Activated CD4-positive, alpha-beta T cell treated with anti-CD3 and anti-CD28 coated beads, Interleukin-2, amount 50 U/mL, for 24 hours (primary cell): ENCODE measurements at places on chromosomes 5 and 9.
A peak's percentile ranks its signal among the peaks of the same experiment; 100 is the strongest.

- no peak for DNase-seq
Measured at GRCh38 chr5:102624405-102624804, 125.6 kb upstream of the SLCO6A1 start.

DNA sequence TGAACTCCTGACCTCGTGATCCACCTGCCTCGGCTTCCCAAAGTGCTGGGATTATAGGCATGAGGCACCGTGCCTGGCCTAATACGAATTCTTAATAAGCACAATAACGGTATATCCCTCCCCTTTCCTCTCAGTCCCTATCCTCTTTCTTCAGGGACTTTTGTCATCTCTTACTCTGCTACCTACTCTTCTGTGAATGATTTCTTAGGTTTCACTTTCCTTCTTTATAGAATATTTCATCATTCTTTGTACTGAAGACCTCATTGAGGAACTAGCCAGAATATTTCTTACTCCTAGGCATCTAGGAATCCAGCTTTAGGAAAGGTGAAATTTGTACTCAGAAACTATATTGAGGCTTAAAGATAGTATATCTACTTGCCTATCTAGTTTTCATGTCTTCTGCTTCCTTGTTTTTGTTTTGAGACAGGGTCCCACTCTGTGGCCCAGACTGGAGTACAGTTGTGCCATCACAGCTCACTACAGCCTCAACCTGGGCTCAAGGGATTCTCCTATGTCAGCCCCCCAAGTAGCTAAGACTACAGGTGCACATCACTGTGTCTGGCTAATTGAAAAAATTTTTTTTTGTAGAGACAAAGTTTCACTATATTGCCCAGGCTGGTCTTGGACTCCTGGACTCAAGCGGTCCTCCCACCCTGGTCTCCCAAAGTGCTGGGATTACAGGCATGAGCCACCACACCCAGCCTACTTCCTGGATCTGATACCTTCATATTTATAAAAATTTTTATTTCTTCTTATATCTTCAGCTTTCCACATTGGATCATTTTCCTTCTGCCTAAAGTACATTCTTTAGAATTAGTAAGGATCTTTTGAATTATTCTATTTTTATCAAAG is 69.7 kb downstream of the GPBP1 start:
- DNase-seq: no peak

DNA sequence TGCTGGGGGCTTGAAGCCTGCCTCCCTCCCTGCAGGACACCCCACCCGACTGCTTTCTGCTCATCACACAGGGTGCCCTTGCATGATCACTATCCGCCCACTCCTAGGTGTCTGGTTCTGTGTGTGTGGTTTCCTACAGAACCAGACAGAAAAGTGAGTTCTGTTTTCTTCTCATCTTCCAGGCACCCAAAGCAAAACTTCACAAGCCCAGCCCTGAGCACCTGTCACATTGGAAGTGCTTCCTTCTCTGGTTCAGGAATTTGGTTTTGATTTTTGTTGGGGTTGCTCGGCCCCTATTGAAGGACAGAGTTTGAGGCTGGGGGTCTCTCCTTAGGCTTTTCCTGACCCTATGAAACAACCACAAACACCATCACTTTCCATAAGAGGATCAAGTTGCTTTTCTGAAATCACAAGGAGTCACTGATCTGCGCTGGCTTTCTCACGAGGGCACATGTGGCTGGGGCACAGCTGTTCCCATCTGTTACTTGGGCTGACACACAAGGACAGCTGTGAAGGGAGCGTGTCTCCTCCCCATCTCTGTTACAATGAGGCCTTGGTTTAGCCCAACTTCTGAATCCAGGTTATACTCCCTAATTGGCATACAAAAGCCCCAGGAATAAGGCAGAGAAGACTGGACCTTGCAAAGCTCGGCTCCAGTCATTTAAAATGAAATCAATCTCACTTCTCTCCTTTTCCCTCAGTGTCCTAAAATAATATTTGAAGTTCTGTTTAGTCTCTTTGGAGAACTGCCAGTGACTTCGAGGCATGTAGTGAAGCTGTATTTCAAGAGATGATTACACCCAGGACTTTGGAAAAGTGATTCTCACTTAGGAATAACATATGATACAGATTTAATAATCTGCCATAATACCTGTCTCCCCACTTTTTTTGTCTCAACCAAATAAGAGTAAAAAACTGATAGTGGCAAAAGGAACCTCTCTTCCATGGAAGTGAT is 213.1 kb upstream of the GAS1 start:
- no peak for DNase-seq

GRCh38 chr5:32450952-32451351 is 6.4 kb upstream of the ZFR start:
- DNase-seq: no peak

- DNase-seq: no peak
Measured at GRCh38 chr5:118980438-118980837, 7.9 kb downstream of the DTWD2 start.

GRCh38 chr5:33792559-33792958 is 99.2 kb downstream of the ADAMTS12 start:
- no peak for DNase-seq

DNA sequence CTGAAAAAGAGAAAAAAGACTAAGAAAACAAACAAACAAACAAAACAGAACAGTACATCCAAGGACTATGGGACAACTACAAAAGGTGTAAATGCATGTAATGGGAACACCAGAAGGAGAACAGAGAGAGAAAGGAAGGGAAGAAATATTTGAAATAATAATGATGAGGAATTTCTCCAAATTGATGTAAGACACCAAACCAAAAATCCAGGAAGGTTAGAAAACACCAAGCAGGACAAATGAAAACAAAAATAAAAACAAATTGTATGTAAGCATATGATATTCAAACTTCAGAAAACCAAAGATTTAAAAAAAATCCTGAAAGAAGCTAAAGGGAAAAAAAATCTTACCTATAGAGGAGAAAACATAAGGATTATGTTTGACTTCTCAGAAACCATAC is 125.9 kb upstream of the ACTBL2 start:
- no peak for DNase-seq

- no peak for DNase-seq
Measured at GRCh38 chr5:172849606-172850453, 15.8 kb downstream of the ERGIC1 start.

GRCh38 chr9:129886226-129887174 is 51.2 kb downstream of the USP20 start:
- peak; percentile 24 for DNase-seq

DNA sequence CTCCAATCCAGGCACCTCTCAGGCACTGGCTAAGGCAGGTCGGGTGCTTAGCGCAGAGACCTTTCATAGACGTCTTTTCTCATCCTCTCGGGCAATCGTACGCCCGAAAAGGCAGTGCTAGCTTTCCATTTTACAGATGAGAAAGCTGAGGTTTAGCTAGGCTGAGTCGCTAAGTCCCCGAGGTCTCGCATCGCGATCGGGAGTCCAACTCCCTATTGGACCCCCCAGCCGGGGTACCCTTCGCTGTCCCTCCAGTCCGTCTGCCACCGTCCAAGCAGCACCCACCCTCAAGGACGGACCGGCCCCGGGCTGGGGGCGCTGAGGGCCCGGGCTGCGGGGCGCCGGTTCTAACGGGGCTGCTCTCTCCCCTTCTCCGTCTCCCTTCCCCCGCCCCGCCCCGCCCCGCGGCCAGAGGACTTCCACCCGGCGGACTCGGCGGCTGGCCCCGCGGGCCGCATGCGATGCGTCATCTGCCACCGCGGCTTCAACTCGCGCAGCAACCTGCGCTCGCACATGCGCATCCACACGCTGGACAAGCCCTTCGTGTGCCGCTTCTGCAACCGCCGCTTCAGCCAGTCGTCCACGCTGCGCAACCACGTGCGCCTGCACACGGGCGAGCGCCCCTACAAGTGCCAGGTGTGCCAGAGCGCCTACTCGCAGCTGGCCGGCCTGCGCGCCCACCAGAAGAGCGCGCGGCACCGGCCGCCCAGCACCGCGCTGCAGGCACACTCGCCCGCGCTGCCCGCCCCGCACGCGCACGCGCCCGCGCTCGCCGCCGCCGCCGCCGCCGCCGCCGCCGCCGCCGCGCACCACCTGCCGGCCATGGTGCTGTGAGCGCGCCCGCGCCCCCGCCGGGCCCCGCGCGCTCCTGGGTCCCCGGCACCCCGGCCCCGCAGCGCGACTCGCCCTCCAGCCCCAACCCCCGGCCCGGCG is 12.5 kb upstream of the EXOSC2 start:
- DNase-seq: peak; percentile 38

- no peak for DNase-seq
Measured at GRCh38 chr9:114246558-114246957, 76.3 kb upstream of the ORM1 start.

DNA sequence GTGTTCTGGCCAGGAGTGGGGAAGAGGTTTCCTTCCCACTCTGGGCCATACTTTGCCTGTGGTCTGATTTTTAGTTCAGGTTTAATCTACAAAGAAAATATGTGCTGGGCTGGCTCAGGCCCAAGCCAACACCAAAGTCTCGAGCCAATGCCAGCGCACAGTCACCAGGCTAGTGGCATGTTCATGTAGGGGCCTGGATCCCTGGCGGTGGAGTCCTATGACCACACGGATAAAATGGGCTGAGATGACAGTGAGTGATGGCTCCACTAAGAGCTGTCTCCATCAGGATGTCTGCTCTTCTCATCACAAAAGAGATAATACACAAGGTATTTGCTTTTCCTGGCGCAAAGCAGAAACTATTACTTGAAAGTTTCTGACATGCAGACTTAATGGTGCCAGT is 92.9 kb upstream of the PTPN3 start:
- no peak for DNase-seq

DNA sequence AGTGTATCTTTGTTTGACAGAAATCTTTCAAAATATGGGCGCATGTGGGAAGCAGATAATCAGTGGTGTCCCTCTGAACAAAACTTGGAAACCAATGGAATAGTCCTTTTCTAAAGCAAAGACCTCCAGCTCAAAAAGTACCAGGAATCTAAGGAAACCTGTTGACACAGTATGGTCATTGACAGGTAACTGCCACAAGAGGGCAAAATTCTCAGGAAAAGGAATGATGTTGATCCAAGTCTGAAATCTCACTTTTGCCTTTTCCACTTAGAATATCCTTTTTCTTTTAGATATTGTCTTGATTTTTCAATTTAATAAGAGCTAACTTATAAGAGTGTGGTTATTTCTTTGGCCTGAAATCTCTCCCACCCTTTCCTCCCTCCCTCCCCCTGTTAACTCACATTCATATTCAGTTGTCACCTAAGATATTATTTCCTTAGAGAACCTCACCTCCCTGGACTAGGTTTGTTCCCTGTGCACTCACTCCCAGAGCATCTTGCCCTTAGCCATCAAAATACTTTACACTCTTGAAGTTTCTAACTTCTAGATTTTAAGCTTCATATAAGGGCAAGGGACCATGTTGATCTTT is 59.0 kb upstream of the BARX1 start:
- DNase-seq: no peak

- no peak for DNase-seq
Measured at GRCh38 chr9:136665704-136666371, 3.1 kb downstream of the EGFL7 start.

GRCh38 chr5:87169300-87169991 is 98.2 kb upstream of the RASA1 start:
- no peak for DNase-seq
